SK-N-SH treated with all-trans-retinoic acid at 6 μM for 48 hours (cell line): ENCODE measurements at places on chromosomes 1 and 21.

DNA sequence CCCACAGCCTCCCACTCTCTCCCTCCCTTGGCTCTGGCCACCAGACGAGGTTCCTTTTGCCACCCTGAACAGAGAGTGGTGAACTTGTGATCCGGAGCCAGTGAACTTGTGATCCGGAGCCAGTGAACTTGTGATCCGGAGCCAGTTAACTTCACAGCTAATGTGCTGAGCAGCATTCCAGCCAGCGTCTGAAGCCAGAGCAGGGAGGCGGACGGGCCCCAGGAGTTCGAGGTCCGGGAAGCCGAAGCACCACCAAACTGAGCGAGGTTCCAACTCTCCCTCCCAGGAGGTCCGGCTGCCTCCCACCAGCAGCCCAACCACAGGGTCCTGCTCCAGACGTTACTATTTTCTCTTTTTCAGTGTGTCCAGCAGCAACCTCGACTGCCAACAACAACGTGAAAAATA lies 85.8 kb downstream of the SYF2 start:
- no peak for ATAC-seq

GRCh38 chr1:225440380-225441221 lies 12.8 kb upstream of the LBR start:
- ATAC-seq: no peak

DNA sequence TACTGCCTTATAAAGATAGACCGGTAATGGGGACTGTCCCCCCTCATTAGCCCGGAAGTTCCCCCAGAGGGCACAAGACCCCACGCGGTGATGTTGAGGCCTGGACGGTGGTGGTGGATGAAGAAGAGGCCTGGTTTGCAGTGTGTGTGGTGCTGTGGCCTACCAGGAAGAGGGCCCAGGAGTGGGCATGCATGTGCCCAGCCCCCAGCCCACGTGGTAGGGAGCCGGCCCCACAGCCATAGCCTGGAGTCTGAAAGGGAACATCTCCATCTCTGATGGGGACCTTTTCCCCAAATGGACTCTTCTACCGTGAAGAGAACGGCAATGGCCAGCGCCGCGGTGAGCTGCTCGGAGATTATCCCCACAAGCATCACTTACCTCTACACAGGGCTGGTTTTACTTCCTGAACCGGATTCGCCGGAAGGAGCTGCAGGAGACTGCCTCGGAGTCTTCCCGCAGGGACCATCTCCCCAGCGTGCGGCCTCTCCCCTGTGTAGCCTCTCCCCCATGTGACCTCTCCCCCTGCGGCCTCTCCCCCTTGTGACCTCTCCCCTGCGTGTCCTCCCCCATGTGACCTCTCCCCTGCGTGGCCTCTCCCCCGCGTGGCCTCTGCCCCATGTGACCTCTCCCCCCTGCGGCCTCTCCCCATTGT lies 20.6 kb downstream of the RRP1 start:
- no peak for ATAC-seq

DNA sequence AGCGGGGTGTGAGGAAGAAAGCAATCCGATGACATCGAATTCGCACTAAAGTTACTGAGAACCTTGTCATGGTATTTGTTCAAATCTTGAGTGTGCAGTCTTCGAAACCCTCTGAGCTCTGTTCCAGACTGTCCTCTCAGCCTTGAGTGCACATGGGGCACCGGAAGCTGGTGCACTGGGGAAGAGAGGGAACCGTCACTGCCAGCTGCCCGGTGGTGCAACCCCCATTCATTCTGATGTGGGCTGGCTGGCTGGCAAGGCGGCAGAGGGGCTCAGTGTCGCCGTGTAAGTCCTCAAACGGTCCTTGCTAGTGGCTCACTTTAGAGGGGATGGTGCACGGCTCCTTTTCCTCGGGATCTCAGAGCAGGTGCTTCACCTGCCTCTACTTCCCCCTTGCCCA lies 137.4 kb downstream of the KIF26B start:
- no peak; the same call in 2 of the 3 replicates for ATAC-seq

DNA sequence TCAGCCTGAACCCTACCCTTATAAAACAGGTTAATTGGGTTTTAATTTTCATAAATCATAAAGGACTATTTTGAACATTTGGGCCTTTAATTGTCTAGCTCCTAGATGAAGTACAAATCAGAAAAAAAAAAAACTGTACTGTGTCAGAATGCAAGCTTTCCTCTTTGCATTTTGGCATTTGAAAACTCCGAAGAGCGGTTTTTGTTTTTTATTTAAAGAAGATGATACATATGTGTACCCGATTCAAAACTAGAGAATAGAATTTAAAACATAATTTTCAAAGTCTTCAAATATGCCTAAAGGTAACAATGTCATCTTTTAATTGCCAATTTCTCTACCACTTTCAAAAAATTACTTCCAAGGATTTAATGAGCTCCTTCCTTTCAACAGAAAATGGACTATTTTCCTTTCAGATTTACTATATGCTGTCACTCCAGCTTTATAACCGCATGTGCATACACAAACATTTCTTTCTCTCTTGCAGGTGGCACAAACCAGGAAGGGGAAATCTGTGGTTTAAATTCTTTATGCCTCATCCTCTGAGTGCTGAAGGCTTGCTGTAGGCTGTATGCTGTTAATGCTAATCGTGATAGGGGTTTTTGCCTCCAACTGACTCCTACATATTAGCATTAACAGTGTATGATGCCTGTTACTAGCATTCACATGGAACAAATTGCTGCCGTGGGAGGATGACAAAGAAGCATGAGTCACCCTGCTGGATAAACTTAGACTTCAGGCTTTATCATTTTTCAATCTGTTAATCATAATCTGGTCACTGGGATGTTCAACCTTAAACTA lies 33.7 kb downstream of the MRPL39 start:
- peak; percentile 93 for ATAC-seq

DNA sequence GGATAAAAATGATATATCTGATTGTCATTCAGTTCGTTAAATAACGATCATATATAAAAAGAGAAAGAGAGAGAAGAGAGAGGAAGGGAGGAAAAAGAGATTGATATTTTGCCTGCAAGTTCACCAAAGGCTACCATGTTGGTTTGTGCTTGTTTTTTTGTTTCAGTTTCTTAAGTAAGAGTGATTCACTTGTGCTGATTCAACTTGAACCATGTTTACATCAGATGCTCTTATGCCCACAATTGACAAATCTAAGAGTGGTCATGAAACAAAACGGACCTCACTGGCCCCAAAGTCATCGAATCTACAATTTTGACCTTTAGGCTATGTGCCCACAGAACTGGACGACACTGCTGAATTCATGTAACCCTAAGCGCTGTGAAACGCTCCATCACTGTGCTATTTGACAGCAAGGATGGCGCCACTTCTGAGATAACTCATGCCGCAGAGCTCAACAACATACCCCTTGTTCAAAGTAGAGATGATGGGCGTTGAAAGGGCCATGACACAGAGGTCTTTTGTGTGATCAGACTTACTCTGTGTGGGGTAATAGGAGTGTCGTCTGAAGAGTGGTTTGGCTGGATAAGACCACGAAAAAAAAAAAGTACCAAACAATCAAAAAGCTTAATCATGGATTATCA lies 481.4 kb downstream of the SETD4 start:
- ATAC-seq: no peak

GRCh38 chr1:169873582-169874199 lies 20.0 kb downstream of the SCYL3 start:
- ATAC-seq: peak; percentile 46

- ATAC-seq: no peak
Observed at GRCh38 chr1:214379236-214379970, 98.4 kb downstream of the SMYD2 start.

DNA sequence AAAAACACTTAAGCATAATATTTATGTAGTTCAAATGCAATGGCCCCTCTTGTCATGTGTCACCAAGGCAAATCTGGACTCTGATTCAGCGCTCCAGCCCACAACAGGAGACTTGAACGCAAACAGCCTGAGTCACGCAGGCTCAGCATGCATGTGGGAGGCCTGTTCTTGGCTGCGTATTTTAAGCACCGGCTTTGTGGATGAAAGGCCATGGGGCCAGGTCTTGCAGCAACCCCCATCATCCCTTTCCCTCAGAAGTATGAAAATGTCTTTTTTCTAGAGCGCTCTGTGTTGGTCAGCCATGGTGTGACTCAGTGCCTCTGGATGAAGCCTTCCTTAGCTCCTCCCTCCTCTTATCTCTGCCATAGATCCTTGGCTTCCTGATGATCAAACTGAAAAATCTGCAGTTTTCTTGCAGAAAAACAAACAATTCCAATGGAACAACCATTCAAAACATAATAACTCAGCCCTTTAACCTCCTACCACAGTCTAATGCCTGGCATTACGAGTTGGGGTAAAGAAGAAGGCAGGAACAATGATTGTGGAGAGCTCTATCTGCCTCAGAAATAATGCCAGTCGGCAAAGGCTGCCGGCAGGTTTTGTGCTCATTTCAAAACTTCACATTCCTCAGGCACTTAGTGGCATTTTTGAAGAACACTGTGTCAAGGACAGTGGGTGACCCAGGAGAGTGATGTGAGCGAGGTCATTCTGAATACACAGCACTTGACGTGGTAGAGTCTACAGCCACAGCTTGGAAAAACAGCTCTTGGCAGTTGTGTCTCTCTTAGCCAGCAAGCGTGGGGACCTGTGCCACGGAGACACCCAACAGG lies 167.5 kb downstream of the CLIC6 start:
- peak; percentile 89 for ATAC-seq

- no peak for ATAC-seq
Observed at GRCh38 chr1:14921057-14921456, 232.5 kb upstream of the TMEM51 start.

DNA sequence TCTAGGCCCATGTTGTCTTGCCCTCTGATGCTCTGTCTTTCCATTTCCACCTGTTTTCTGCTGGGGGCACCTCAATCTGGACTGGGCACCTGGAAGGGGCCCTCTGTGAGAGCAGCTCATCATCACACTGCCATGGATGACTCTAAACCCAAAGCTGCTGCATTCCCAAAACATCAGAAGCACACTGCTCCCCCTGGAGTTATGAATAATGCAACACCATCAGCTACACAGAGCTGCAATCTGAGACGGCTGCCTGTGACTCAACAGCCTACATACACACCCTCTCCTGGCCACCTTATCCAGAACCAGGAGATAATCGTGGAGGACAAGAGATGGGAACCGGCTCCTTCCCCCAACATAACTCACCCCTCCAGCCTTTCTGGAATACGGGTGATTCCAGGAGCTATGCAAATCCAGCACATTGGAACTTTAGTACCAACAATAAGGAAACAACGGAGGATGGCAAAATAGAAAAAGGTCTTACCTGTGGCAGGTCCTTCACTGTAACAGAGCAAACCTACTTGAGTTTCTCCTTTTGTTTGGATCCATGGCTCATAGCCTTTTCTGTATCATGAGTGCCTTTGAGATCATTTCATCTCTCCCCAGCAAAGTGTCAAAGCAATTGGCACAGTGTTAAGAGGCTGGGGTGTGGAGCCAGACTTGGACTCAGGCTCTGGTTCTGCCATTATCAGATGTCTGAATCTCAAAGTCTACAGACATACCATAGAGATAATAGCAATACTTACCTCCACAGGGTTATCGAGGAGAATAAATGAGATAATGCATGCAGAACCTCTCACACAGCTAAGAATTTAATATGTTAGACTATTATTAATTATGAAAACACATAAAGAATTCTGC lies 29.3 kb downstream of the AK2 start:
- peak; percentile 95 for ATAC-seq

- ATAC-seq: peak; percentile 38
Observed at GRCh38 chr1:150514913-150515327, 632 bp upstream of the FALEC start.

- ATAC-seq: no peak
Observed at GRCh38 chr1:193766329-193766728, 579.9 kb upstream of the B3GALT2 start.

- ATAC-seq: no peak
Observed at GRCh38 chr1:159444511-159444910, 5.0 kb downstream of the OR10J1 start.

- ATAC-seq: no peak
Observed at GRCh38 chr1:230228236-230228897, 161.3 kb downstream of the GALNT2 start.

- ATAC-seq: no peak
Observed at GRCh38 chr1:112983537-112984131, 27.6 kb upstream of the SLC16A1 start.

- ATAC-seq: no peak
Observed at GRCh38 chr1:46183926-46184557, 7.8 kb upstream of the P3R3URF start.

GRCh38 chr1:179052776-179053175 lies 27.1 kb downstream of the FAM20B start:
- ATAC-seq: no peak

DNA sequence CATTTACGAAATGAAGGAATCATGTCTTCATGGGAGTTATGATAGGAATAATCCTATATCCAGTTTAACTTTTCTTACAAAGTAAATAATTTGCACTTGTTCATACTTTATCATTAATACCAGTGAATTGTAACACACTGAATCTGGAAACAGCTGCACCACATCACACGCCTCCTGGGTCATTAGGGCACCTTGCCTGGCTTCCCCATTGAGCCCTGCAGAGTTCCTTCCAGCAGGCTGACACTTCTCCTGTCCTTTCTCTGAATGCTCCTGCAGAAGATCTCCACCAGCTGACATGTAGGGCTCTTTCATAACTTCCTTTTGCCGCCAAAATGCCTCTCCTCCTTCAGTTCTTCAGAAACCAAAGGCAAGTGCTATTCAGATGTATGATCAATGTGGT lies 201.1 kb downstream of the DAB1 start:
- ATAC-seq: no peak

- ATAC-seq: no peak
Observed at GRCh38 chr1:88735909-88736308, 51.8 kb downstream of the PKN2 start.

- no peak for ATAC-seq
Observed at GRCh38 chr21:44805226-44805625, 3.6 kb upstream of the UBE2G2 start.

- no peak for ATAC-seq
Observed at GRCh38 chr1:59044535-59045121, 252.3 kb upstream of the FGGY start.

DNA sequence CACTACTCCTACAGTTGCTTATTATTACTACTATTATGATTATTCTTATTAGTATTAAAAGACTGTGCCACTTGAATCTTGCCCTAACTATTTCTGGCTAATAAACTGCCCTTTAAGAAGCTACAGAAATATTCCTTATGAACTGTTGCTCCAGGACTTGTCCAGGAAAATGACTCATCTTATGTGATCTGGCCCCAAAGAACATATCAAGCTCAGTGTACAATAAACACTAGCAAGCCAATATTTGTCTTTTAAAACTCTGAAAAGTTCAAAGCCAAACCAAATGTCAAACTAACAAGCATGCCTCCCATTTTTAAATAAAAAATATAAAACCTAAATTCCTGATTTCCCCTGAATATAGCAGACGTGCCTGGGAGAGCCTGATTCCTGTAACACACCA lies 88.7 kb upstream of the SIM2 start:
- ATAC-seq: no peak

GRCh38 chr1:39679821-39680220 lies 7.9 kb upstream of the NT5C1A start:
- no peak for ATAC-seq

GRCh38 chr1:116814926-116815723 lies 60.9 kb downstream of the CD2 start:
- no peak for ATAC-seq

GRCh38 chr1:40094466-40095110 lies 2.5 kb downstream of the PPT1 start:
- ATAC-seq: no peak
